Mesendoderm (in vitro differentiated cells): ENCODE measurements at places on chromosomes 13 and 19.

GRCh38 chr19:8259922-8260247 is 48.3 kb downstream of the CD320 start:
- no peak for DNase-seq
- no peaks in the 10 kb centered on the region for H3K4me1 ChIP-seq
- H3K36me3 ChIP-seq = peaks cover 11% of the 10 kb centered on the region
- no peaks in the 10 kb centered on the region for H3K27me3 ChIP-seq
- H3K27ac ChIP-seq = no peak overlapping the region

GRCh38 chr13:32838945-32839344 is 177.3 kb upstream of the KL start:
- H3K4me3 ChIP-seq = no peak overlapping the region
- H3K4me1 ChIP-seq = no peaks in the 10 kb centered on the region

DNA sequence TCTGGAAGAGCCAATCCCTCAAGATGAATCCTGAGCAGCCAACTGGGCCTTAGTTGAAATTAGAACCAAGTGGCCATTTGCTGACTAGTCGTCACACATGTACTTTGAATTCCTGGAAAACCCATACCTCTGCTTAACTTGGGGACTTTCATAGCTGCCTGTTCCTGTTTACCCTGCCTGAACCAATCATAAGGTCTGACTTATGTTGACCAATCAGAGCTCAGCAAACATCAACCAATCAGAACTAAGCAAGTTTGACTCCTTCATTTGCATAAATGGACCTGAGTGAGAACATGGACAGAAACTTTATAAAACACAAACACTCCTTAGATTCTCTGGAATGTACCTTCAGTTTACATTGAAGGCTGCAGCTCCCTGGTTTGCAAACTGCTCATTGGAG is 50.8 kb downstream of the LATS2 start:
- no peak overlapping the region for H3K4me3 ChIP-seq
- no peaks in the 10 kb centered on the region for H3K36me3 ChIP-seq
- H3K4me1 ChIP-seq = no peaks in the 10 kb centered on the region
- no peaks in the 10 kb centered on the region for H3K27me3 ChIP-seq
- H3K27ac ChIP-seq = no peak overlapping the region
- peak; percentile 66 for DNase-seq

GRCh38 chr19:22422211-22422610 is at the start of gene ZNF98:
ZNF98 (minus strand) TSS chr19:22422346; CDS start chr19:22422224, 122 bp downstream.
- no peak within 1 kb of the TSS for H3K4me3 ChIP-seq
- no peaks in the 10 kb centered on the region for H3K27me3 ChIP-seq
- H3K27ac ChIP-seq = no peak within 1 kb of the TSS
- no peaks in the 10 kb centered on the region for H3K36me3 ChIP-seq
- no peak for DNase-seq
- no peaks in the 10 kb centered on the region for H3K4me1 ChIP-seq

DNA sequence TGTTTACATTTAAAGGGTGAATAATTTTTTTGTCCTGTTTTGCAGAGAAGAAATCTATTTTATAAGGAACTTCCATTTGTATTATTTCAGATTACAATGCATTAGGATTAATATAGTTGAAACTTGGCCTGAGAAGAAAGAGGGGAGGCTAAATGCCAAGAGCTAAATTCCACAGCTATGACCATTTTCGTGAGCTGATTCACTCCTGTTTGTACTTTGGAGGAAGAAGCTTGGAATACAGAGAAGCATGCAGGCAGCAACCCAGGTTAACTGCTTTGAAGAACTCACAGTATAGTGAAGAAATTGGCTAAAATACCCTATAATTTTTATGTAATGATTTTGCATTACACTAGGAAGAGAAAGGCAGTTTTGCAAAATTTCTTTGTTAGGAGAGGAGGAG is 309.4 kb upstream of the KLF12 start:
- peak; percentile 33 for DNase-seq
- H3K27me3 ChIP-seq = no peaks in the 10 kb centered on the region
- H3K36me3 ChIP-seq = no peaks in the 10 kb centered on the region
- no peak overlapping the region for H3K27ac ChIP-seq
- no peak overlapping the region for H3K4me3 ChIP-seq
- no peaks in the 10 kb centered on the region for H3K4me1 ChIP-seq

GRCh38 chr13:113906571-113906970 is 42.7 kb upstream of the GAS6 start:
- H3K27ac ChIP-seq = no peak overlapping the region
- no peak overlapping the region for H3K4me3 ChIP-seq
- H3K4me1 ChIP-seq = no peaks in the 10 kb centered on the region
- H3K36me3 ChIP-seq = no peaks in the 10 kb centered on the region

DNA sequence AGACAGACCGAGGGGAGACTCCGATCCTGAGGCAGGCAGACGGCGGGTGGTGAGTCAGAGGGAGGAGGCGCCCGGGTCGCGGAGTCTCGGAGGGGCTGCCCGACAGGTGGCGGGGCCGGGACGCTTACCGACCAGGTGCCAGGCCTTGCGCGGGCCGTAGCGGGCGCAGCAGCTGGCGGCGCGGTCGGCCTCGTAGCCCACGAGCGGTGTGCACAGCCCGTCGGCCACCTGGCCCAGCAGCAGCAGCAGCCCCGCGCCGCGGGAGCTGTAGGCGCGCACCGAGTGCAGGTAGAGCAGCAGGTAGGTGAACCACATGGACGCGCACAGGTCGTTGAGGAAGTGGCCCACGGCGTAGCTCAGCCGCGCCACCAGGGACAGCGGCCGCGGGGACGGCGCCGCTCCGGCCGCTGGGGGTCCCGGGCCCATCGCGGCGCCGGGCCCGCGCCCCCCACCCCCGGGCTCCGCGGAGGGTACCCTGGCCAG is 367 bp downstream of the MFSD12 start:
- DNase-seq = peak; percentile 49
- no peak overlapping the region for H3K27ac ChIP-seq
- no peaks in the 10 kb centered on the region for H3K27me3 ChIP-seq
- no peaks in the 10 kb centered on the region for H3K4me1 ChIP-seq
- H3K36me3 ChIP-seq = no peaks in the 10 kb centered on the region
- H3K4me3 ChIP-seq = peak overlapping the region; percentile 85

DNA sequence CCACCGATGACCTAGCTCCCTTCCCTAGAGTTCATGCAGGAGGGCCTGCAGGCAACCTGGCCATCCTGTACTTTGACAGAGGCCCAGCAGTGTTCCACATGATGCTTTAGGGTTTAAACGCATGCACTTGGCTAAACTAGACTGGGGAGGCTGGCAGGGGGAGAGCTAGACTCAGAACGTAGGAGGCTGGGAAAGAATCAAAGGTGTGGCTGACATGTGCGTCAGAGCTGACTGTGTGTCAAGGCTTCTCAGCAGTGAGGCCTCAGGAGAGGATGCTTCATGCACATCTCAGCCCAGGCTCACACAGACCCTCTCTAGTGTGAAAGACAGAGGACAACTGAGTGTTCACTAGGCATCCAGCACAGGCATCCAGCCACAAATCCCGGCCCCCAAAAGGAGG is 28.7 kb downstream of the DNMT1 start:
- no peak overlapping the region for H3K4me3 ChIP-seq
- H3K36me3 ChIP-seq = peaks cover 9% of the 10 kb centered on the region
- no peak for DNase-seq
- no peaks in the 10 kb centered on the region for H3K27me3 ChIP-seq
- no peak overlapping the region for H3K27ac ChIP-seq

DNA sequence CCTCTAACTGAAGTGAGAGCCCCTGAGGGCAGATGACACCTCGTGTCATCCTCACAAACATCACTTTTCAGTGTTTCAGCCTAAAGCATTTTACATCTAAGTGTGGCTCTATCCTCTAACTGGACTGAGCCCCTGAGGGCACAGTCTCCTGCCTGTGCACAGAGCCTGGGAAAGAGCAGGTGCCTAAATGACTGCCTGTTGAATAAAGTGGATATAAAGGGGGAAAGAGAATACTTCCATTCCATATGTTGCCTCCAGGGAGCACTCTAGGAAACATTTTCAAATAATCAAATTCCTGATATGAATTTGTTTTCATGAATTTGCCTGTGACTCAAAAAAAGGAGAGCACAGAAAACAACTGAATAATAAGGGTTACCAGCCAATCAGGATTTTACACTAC is 32.2 kb downstream of the CNMD start:
- peak; percentile 39 for DNase-seq
- H3K4me3 ChIP-seq = no peak overlapping the region
- no peaks in the 10 kb centered on the region for H3K4me1 ChIP-seq
- no peaks in the 10 kb centered on the region for H3K36me3 ChIP-seq
- H3K27me3 ChIP-seq = no peaks in the 10 kb centered on the region

DNA sequence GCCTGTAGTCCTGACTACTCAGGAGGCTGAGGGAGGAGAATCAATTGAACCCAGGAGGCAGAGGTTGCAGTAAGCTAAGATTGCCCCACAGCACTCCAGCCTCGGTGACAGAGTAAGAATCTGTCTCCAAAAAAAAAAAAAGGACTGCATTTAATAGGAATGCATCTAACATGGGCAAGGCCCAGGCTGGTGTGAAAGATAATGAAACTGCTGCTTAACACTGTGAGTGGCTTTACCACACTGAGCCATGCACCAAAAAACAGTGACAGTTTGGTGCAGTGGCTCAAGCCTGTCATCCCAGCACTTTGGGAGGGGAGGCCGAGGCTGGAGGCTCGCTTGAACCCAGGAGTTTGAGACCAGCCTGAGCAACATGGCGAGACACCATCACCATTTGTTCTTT is 8.6 kb downstream of the GTF2F1 start:
- H3K4me3 ChIP-seq = no peak overlapping the region
- no peak overlapping the region for H3K27ac ChIP-seq
- peaks cover 21% of the 10 kb centered on the region for H3K36me3 ChIP-seq
- no peak for DNase-seq
- no peaks in the 10 kb centered on the region for H3K27me3 ChIP-seq
